ENCODE measurements at places on chromosomes 1 and 21.

GRCh38 chr1:92037400-92037799, 7.6 kb downstream of the EPHX4 start:
- no peak for DNase-seq

GRCh38 chr1:184272175-184272866, 114.5 kb upstream of the C1orf21 start:
- no peak for DNase-seq

- DNase-seq: no peak
Observed at GRCh38 chr1:68175621-68176398, 56.5 kb downstream of the WLS start.

DNA sequence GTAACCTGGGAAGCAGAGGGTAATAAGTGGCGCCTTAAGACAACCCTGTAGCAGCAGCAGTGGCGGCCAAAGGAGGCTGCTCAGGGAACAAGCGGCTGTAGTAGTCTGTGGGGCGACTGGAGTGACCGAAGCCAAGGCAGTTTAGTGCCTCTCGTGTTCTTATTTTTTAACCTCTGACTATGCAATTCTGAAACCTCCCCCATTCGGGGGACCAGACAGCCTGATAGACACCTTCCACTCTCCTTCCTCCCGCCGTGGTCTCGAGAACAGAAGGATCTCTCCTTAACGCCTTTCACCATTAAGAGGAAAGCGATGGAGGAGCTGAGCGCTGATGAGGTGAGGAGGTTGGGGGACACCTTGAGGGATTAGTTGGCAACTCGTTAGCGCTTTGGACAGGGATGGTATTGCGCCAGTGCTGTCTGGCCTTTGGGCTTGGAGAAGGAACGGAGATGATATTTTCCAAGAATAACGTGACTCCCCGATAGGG, 644 bp downstream of the UBE4B start:
- no peak for DNase-seq

DNA sequence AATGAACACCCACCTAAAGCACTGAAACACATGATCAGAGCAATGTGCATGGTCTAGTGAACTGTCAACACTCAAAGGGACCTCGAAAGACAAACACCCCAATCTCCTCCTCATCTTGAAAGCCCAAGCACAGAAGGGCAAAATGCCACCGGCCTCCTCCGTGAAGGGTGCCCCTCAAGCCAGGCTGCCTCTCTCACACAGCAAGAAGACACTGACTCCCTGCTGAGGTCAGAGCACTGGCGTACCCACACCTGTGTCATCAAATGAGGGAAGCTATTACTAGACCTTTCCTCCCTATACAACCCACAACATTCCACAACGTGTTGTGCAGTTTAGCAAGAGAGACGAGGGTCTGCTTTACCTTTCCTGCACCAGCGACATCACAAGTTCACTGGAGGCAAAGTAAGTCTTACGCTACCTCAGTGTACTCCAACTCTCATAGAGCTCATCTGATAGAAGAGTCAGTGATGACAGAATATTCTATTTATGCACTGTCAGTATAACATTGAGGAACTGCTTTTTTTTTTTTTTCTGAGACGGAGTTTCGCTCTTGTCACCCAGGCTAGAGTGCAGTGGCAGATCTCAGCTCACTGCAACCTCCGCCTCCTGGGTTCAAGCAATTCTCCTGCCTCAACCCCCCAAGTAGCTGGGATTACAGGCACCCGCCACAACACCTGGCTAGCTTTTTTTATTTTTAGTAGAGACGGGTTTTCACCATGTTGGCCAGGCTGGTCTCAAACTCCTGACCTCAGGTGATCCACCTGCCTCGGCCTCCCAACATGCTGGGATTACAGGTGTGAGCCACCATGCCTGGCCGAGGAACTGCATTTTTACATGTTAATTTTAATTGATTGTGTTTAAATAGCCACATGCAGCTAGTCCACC, 3.3 kb downstream of the SH3BP5L start:
- DNase-seq: no peak

DNA sequence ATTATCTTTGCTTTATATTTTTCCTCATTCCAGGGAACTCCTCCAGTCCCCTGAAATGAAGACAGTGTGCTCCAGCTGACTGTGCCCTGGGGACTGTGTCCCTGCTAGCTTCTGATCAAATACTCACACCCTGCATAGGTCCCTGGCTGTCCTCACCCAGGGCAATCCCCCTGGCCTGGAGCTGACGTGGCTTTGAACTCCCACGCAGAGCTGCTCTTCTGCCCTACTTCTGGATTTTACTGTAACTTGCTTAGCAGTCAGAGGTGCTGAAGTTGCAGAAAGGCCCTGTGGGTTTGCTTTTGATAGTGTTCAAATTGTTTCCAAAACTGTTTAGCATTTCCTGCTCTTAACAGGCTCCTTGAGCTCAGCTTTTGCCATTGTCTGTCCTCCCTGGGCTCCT, 186.5 kb downstream of the FASLG start:
- peak; percentile 8 for DNase-seq

DNA sequence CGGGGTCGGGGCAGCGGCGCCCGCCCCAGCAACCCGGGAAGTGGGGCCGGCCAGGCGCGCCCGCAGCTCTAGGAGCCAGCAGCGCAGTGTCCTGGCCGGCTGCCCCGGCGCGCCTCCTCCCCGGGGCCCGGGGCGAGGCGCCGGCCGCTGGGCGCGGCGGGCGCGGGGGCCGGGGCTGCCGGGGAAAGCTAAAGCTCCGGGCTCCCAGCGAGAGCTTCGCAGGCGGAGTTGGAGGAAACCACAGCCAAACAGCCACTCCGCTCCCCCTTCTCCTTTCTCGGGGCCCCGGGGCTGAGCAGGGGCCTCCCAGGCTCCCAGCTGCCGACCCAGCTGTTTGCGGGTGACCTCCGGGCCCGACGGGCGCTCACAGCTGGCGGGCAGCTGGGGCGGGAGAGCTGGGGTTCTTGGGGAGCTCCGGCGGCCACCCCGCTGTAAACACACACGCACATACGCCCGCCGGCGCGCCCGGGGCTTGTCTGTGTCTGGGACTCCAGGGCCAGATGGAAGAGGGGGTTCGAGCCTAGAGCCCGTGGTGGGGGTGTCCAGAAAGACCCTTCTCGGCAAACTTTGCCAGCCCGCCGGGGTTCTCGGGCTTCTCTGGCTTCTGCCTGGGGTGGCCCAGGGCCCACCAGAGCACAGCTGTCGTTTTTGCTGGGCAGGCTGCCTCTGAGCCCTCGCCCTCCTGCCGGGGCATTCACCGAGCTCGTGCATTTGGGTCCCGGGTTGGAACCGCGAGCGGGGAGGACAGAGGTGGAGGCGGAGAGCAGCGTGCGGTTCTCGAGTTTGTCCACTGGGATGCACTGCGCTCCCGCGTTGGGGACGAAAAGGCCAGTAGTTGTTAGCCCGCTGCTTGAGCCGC, 1.5 kb downstream of the AJAP1 start:
- no peak for DNase-seq

GRCh38 chr1:64675718-64676345, 69.0 kb upstream of the RAVER2 start:
- no peak for DNase-seq

DNA sequence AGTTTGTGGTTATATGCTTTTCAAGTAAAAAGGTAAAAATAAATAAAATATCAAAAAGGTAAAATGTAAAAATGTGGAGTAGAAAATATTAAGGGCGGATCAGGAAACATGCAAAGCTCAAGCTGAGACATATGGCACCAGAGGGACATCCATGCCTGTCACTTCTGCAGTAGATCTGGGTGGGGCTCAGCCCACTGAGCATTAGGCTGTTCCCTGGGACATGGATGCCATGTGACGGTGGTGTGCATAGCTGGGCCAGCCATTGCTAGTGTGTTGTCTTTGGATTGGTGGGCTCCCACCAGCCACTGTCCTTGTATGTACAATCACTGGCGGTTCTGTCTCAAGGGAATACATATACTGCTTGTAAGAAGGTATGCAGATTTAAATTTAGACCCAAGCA, 3.0 kb downstream of the TTC13 start:
- DNase-seq: no peak

DNA sequence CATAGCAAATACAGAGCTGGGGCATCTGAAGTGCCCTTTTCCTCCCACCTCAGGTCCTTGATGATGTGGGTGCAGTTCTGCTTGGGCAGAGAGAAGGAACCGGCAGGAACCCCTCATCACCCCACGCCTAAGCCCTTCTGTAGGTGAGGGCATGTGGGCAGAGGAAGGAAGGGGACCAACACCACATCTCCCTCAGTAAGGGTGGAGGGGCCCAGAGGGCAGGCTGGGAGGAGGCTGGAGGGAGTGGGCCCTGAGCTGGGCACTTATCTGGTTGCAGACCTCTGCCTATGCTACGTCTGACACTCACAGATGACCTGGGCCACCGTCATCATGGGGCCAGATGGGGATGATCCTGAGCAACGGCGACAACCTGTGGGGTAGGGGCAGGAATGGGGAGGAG, 11.0 kb downstream of the ZNF687 start:
- DNase-seq: no peak

DNA sequence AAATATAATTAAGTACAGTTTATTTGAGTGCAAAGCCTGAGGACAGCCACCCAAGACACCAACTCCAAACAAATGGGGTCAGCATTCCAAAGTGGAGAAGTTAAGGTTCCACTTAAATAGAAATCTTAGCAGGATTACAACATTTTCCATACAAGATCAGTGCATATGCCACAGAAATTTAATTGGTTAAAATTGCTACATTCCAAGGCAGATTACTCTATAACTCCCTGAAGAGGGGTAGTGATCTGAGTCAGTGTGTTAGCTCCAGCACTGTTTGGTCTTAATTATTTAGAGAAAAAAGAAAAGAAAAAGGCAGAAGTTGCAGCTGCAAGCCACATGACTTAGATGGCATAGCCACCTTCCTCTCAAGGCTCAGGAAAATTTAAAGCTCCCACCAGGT, 297.5 kb downstream of the HHIPL2 start:
- no peak for DNase-seq

DNA sequence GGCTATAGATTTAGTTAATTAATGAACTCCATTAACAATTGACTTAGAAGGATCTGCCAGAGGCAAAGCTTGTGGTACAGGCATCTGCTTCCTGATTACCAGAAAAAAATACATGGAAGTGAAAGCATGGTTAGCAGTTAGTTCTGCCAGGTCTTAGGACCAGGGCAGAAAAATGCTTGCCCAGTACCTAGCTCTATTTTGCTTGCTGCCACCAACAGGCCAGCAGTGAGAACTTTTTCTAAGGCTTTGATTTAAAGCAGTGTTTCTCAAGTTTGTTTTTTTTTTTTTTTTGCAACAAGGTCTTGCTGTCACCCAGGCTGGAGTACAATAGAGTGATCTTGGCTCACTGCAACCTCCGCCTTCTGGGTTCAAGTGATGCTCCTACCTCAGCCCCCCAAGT, 16.4 kb upstream of the MTF1 start:
- no peak for DNase-seq

DNA sequence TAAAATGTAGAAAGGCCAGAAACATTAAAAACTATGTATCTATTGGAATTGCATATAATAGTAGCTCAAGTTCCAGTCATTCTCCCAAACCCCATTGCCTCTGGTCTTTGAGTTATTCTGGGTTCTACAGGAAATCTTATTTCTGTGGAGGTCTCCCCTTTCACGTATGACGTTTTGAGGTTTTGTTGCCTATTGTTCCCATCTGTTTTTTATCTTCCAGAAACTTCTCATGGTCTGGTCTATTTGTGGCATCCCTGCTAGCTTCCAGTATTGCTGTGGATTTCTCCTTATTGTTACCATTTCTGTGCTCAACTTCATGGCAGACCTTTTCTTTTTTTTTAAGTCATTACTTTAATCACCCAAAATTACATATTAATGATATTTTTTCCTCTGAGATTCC, 43.3 kb downstream of the DTL start:
- no peak for DNase-seq

GRCh38 chr1:164716992-164717703, 158.2 kb downstream of the PBX1 start:
- DNase-seq: no peak

GRCh38 chr1:10829965-10830515, 33.6 kb upstream of the CASZ1 start:
- DNase-seq: no peak

- no peak for DNase-seq
Observed at GRCh38 chr1:47756411-47756810, 240.8 kb downstream of the TRABD2B start.

DNA sequence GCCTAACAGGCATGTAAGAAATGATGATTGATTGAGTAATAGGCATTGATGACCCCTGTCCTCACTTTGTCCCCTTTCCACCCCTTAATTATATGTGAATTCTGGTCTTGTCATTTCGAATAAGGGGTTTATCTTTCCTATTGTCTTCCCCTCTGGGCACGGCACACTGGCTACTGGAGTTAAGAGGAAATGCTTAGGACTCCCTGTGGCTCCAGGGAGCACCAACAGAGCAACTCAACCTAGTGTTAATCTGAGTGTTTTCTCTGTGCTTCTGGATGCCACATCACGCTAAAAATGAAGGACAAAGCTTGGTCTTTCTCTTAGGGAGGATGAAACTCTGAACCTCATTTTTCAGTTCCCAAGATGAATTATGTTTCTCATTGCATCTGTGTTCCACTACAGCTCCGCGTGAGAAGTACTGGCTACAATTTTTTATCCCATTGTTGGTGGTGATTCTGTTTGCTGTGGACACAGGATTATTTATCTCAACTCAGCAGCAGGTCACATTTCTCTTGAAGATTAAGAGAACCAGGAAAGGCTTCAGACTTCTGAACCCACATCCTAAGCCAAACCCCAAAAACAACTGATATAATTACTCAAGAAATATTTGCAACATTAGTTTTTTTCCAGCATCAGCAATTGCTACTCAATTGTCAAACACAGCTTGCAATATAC, 5.3 kb downstream of the FCER1A start:
- DNase-seq: no peak

- DNase-seq: no peak
Observed at GRCh38 chr1:157073944-157074685, 25.5 kb downstream of the ETV3L start.

DNA sequence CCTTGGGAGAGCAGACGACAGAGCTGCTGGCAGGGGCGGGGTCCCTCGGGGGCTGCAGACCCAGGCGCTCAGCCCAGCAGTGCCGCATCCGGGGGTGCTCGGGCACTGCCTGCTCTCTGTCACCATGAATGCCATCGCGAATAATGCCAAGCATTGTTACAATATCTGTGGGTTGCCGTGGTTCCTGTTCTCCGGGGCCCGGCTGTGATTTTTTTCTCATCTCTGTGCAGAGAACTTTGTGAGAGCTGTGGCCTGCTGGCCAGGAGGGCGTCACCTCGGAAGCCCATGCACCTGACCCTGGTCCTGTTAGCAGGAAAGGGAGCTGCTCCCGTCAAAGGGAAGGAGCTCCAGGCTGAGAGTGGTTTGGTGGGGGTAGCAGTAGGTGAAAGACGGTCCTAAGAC, 70.4 kb downstream of the PRDM16 start:
- no peak for DNase-seq

GRCh38 chr1:52403566-52404115, 582 bp downstream of the ORC1 start:
- DNase-seq: peak; percentile 10

GRCh38 chr1:165564561-165564960, 20.8 kb downstream of the LRRC52 start:
- no peak for DNase-seq

- no peak for DNase-seq
Observed at GRCh38 chr1:167345386-167345733, 124.7 kb downstream of the POU2F1 start.

- DNase-seq: no peak
Observed at GRCh38 chr1:205567716-205568115, 63.2 kb downstream of the CDK18 start.

All from stimulated activated CD4-positive, alpha-beta T cell treated with anti-CD3 and anti-CD28 coated beads, Interleukin-1b, Interleukin-23, amount 100 ng/mL, for 1 hour (primary cell).